Muscle of arm (tissue), 14 donors: ENCODE measurements at places on chromosomes 3 and 15.

DNA sequence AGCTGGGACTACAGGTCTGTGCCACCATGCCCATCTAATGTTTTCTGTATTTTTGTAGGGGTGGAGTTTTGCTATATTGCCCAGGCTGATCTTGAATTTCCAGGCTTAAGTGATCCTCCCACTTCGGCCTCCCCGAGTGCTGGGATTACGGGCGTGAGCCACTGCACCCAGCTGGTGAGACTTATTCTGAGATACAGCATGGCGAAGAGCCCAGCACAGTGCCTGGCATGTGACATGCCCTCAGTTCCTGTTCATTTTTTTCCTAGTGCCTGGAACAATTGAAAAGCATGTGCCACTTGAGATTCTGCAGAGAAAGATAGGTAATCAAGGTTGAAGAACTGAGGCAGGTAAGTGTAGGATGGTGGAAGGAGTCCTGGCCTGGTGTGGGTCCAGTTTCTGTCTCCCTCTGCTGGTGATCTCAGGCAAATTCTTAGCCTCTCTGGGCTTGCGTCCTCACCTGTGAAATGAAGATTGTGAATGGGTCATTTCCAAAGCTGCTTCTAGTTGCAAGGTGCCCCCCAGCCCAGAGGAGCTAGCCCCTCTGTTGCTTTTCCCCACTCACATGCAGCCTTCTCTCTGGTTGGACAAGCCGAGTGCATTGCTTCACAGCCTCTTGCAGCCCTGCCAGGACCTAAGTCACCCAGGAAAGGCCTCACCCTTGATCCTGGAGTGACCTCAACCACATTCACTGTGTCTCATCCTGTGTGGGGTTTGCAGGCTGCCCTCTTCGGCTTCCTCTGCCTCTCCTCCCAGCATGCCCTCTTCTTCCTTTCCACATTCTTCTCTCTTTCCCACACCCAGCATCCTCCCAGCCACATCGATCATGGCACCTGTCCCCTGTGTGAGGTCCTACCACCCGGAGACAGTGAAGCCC, 4.3 kb upstream of the RHCG start:
- DNase-seq, result no peak

DNA sequence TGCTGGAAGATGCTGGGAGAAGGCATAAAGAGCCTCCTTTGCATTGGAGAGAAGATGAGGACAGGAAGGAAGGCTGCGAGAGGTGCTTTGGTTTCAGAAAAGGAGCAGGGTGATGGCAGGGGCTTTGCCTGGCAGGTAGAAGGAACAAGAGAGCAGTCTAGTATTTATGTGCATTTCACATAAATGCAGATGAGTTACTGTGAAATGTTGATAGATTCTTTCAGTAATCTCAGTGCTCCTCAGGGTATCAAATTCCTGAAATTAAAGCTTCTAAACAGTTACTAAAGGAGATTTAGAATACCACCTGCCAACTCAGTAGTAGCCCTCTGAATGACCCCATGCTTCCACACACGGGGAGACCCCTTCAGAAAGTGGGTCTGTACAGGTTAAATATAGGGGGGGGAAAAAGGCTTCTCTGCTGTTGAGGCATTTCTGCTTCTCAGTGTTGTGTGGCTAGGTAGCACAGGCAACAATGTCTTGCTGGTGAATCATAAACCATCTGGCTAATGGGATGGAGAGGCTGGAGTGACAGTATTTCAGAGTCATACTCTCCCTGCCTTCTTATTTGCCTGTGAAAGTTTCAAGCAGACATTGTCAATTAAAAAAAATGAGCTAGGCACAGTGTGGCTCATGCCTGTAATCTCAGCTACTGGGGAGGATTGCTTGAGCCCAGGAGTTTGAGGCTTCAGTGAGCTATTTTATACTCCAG, 14.3 kb upstream of the FBXL22 start:
- no peak for DNase-seq

- no peak for DNase-seq
Measured at GRCh38 chr3:127177226-127177625, 15.7 kb upstream of the PRR23E start.

DNA sequence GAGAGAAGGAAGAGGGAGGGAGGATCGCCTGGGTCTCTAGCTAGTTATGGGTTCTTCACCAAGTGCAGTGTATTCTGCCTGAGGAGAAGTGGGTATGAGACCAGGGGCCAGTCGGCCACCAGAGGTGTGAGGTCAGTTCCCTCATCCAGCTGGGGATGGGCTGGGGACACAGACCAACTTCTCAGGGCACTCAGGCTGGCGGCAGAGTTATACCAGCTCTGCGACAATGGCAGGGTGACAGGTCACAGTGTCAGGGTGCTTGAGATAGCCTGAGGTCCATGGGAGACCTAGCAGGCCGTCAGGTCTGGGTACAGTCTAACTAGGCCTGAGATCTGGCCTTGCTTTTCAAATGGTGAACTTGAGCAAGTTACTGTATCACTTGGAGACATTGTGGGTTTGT, 31.4 kb upstream of the PLXNA1 start:
- DNase-seq, result no peak

GRCh38 chr3:141352262-141352984, 15.9 kb upstream of the ZBTB38 start:
- DNase-seq, result no peak
